ENCODE measurements at places on chromosomes 3 and 15.

GRCh38 chr3:137081711-137082110 lies 123.9 kb downstream of the IL20RB start:
- DNase-seq = no peak

- DNase-seq = no peak
Measured at GRCh38 chr3:71587958-71588357, 4.4 kb upstream of the FOXP1 start.

DNA sequence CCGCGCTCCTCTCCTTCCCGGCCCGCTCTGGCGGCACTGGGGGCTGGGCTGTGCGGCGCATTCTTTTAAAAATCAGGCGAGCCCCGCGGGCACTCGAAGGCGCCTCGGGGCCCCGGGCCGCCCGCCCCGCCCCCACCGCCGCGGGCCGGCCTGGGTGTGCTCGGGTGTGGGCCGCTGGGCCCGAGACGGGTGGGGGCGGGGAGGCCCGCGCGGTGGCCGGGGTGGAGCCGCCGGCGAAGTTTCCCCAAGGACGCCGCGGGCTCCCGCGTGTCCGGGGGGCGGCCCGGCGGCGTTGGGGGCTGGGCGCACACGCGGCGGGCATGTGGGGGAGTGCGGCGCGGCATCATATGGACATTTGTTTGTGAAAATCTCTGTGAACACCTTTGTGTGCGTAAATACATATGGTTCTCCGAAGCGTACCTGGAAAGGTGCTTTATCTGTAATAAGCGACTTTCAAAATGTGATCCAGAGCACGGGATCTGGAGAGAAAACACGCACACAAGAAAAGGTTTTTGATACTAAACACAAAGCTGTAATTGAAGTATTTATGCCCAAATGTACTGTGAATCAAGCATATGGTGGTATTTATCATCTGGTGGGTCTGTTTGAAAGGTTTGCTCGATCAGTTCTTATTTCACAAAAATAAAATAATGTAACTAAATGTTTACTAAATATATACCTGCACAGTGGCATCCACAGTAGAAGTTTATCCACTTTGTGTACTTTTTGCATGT lies 612 bp upstream of the TBL1XR1 start:
- no peak for DNase-seq

GRCh38 chr3:186492385-186492984 lies 51.7 kb downstream of the CRYGS start:
- no peak for DNase-seq

GRCh38 chr15:89554247-89554646 lies 21.0 kb upstream of the TICRR start:
- DNase-seq = no peak

DNA sequence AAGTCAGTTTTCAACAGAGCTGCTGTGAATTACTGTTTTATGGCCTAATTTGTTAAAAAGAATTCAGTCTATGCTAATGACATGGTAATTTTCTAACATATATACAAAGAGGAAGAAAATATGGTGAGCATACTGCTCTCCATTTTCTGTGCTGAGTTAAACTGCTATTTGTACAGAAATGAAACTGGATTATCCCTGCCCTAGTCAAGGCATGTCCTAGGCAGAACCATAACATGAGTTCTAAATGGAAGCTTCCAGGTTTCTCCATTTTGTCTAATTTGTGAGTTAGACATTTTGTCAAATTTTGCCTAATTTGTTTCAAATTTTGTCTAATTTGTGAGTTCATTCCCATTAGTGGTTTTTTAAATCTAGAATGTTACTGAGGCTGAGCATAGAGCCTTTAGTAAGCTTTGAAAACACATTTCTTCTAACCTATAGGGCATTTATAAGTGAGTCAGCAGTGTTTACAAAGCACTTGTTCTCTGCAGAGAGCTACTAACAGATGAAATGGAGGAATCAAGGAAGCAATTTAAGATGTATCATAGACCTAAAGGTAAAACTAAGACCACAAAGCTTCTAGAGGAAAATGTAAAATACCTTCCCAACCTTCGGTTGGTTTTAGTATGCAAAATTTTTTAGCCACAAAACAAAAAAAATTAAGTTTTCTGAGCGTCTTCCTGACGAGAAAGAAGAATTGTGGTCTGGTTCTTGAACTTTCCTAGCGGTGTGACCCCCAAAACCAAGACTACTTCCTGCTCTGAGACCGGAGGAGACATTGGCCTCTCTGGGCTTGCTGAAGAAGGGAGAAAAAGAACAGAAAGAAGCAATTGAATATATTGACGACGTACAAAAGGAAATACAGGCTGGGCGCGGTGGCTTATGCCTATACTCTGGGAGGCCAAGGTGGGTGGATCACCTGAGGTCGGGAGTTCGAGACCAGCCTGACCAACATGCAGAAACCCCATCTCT lies 9.8 kb downstream of the P2RY14 start:
- no peak for DNase-seq

DNA sequence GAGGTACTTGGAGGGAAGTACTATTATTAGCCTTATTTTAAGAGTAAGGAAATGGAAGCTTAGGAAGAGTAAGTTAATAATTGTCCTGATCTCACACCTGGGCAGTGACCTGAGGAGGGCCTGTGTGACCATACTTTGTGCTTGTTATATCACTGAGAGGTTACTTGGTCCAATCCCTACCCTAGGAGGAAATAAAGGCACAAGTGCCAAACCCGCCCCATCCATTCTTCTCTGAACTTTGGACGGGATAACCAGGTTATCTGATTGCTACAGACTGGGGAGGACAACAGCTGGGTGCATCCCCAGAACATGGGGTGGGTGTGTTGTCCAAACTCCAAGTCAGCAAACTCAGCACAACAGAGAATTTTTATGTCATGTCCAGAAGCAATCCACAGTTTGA lies 77.7 kb upstream of the NR2E3 start:
- DNase-seq = no peak

GRCh38 chr3:72263223-72263990 lies 478.5 kb upstream of the PROK2 start:
- DNase-seq = no peak
